Skin of body (tissue), 3 donors: ENCODE measurements at places on chromosomes 5 and 9. TPM values are rescaled to one million over a fixed set of nuclear protein-coding genes. Genes with fewer than 3 reads are reported as not detected.

DNA sequence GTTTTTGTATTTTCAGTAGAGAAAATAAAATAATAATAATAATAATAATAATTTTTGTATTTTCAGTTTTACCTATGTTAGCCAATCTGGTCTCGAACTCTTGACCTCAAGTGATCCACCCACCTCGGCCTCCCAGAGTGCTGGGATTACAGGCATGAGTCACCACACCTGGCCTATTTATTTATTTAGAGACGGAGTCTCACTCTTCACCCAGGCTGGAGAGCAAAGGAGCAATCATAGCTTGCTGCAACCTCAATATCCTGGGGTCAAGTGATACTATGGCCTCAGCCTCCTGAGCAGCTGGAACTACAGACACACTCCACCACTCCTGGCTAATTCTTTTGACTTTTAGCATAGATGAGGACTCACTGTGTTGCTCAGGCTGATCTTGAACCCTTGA, 167.5 kb downstream of the TLE1 start:
- DNase-seq: no peak

- DNase-seq: peak; percentile 72
Observed at GRCh38 chr5:38845526-38846378, at the start of gene OSMR. Gene OSMR (plus strand): TSS chr5:38846012. CDS start chr5:38869045, 23,033 bp downstream.

DNA sequence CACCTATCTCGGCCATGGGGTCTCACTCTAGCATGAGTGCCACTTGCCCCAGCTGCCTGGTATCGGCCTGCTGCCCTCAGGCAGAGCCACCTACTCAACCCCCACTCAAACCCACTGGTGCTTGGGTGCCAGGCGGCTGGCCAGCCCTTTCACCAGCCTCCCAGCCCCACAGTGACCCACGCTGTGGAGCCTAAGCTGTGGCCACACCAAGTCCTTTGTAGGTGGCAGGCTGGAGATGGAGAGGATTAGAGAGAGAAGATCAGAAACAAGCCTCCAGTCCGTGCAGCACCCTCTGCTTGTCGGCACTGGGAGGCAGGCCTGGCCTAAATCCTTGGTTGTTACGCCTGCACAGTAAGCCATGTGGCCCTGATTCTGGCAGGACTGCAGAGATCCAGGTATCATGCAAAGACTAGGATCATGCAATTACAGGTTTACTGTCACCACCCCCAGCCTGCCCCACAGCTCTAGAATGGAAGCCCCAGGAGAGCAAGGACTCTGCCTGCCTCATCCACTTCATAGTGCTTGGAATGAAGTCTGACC, 171.7 kb downstream of the COL23A1 start:
- no peak for DNase-seq

GRCh38 chr9:12934545-12935272, 159.9 kb downstream of the LURAP1L start:
- no peak for DNase-seq

Gene S100Z
- total RNA-seq: 0.30 TPM

Gene CDH12
- 4.8 TPM for total RNA-seq
